ENCODE measurements at places on chromosomes 2 and 18.

DNA sequence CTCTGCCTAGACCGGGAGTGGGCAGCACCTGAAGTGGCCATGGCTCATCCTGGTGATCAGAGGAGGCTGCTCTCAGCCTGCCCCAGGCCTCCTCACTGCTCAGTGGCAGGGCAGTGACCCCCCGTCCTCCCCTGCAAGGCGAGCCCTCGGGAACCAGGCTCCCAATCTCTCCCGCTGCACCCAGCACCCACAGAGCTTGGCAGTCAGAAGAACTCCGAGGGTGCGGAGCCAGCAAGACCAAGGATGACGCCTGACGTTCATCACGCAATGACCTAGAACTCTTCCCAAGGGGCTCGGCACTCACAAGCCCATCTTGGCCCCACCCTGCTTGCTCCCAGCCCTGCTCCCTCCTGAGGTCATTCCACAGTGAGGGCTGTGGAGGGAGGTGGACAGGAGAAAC is 189.8 kb upstream of the SALL3 start:
- no peak for DNase-seq

DNA sequence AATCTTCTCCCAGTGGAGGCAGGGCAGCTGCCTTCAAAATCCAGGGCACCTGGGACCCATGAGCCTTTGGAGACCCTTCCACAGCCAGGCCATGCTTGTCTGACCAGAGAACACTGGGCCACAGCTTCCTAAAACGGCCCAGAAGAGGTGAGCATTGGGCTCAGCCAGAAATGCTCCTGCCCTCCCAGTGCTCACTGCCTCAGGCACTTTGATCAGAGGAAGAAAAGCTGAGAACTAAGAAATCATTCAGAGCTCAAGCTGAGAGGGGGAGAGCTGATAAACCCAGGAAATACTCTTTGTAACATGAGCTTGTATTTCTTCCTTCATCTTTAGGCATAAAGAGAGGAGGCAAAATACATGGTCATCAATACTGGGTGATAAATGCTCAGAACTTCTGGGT is 365.5 kb upstream of the KLHL29 start:
- no peak for DNase-seq

DNA sequence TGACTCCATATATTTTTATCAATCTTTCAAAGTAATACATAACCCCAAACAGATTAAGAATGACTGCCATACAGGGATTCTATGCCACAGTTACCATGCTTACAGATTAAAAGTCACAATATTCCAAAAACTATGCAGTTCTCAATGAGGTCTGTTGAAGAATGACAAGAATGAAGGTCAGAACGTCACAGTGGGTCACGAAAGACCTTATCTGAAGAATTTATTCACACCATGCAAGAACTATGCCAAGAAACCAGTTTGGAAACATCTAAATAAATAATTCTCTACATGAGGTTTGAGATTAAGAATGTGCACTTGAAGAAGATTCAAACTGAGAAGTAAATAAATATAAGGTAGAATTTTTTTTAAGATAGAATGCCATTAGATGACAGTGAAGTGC is 253.3 kb downstream of the EXOC6B start:
- peak; percentile 86 for DNase-seq

DNA sequence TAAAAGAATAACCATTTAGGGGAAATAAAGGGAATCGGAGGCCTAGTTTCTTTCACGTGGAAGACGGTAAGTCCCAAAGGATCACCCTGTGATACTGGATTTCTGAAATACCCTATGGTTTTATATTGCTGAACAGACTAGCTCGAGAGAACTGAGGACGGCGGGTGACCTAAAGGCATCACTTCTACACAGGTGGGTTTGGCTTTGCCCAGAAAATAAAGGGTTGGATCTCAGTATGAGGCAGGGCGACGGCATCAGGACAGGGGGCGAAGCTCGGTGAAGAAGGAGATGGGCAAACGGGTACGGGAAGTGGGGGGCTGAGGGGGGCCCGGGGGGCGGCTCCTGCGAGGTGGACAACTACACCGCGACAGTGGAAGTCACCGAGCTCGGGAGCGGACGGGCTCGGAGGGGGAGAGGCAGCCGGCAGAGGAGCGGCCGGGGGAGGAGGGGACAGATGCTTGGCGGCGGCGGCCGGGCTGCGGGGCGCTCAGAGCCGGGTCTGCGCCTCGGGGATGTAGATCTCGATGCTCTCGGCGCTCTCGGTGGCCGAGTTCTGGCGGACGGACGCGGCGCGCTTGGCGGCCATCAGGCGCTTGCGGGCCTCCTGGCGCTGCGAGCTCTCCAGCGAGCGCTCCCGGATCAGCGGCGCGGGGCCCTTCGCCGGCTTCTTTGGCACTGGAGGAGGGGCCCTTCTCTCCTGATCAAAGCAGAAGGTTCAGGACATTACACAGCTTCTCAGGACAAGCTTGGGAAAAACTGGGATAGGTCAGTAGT is 48.9 kb downstream of the TGIF1 start:
- peak; percentile 49 for DNase-seq

- peak; percentile 38 for DNase-seq
Observed at GRCh38 chr18:9334973-9335696, 562 bp downstream of the TWSG1 start.

- no peak for DNase-seq
Observed at GRCh38 chr2:98157557-98157956, 70.6 kb downstream of the VWA3B start.

GRCh38 chr2:59572227-59572626 is 981.2 kb downstream of the BCL11A start:
- no peak for DNase-seq

- DNase-seq = peak; percentile 60
Observed at GRCh38 chr2:53512071-53512826, 255.4 kb upstream of the CHAC2 start.

DNA sequence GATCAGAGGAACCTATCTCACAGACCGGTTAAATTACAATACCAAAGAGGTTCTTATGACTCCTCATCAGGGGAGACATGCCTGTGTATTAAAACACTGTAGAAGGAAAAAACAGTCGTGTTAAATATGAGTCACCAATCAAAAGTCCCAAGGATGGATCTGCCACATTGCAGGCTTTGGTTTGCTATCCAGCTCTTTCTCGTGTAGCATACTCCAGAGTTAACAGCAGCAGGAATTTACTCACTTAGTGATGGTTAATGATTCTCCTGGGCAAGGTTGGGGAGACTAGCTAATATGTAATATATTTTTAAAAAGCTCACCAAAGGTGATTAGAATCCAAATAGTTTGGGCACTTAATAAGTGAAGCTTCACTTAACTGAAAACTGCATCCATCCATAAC is 109.7 kb downstream of the MBD5 start:
- peak; percentile 63 for DNase-seq

GRCh38 chr18:77433076-77433475 is 183.4 kb downstream of the GALR1 start:
- no peak for DNase-seq

GRCh38 chr18:36862182-36862581 is 33.3 kb downstream of the KIAA1328 start:
- DNase-seq = no peak

DNA sequence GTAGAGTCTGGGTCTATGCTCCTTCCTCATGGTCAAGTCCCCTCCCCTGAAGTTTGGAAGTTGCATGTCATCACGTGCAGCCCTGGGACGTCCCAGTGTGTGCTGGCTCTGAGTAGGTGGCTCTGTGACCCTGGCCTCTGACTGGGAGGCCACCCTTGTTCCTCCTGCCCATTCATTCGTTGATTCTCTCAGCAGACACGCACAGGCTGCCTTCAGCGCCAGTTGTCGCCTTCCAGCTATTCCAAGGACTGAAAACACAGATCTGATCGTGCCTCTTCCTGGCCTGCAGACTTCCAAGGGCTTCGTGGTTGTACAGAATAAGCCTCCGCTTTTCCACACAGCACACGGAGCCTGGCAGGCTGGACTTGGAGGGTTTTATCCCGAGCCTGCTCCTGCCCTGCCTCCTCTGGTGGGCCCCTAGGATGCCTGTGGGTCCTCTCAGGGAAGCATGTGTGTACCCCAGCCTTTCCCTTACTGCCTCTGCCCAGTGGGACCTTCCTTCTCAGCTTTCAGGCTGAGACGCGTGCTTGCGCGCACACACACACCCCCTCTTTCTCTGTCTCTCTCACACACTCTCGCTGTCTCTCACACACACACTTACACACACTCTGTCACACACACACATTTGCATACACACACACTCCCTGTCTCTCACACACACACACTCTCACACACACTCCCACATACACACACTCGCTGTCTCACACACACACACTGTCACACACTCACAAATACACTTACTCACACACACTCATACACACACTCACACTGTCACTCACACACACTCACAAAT is 17.7 kb downstream of the SH3BP4 start:
- no peak for DNase-seq

GRCh38 chr2:98299211-98299905 is 46.9 kb upstream of the CNGA3 start:
- no peak for DNase-seq

DNA sequence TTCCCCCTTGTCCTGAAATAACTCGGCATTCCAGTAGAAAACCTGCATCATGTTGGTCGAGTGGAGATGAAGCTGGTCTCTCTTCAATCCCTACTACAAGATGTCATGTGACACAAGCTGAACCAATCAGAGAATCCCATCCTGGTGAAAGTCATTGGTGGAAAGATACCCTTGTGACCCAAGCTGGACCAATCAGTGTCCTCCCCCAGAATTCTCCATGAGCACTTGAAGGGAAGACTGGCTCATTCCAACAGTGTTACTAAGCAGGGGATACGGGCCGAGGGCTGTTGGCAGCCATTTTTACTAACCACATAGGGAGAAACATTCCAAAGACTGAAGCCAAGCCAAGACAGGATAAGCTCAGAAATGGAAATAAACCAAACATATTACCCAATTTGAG is 298.3 kb downstream of the ICOS start:
- DNase-seq = peak; percentile 53

- DNase-seq = peak; percentile 31
Observed at GRCh38 chr2:188506843-188507242, 215.2 kb downstream of the GULP1 start.

- no peak for DNase-seq
Observed at GRCh38 chr18:36629138-36629530, 199.7 kb downstream of the TPGS2 start.

GRCh38 chr2:34545486-34546136 is 946.5 kb upstream of the FAM98A start:
- DNase-seq = no peak

- DNase-seq = no peak
Observed at GRCh38 chr2:203711399-203711798, 5.0 kb downstream of the CD28 start.

GRCh38 chr2:10668402-10669012 is 21.3 kb downstream of the NOL10 start:
- peak; percentile 26 for DNase-seq
